ENCODE measurements at places on chromosomes 5 and 9.

GRCh38 chr5:93583768-93584595, 960 bp downstream of the NR2F1 start:
- DNase-seq, result no peak

GRCh38 chr9:128393970-128394369, 22.8 kb downstream of the URM1 start:
- no peak for DNase-seq

DNA sequence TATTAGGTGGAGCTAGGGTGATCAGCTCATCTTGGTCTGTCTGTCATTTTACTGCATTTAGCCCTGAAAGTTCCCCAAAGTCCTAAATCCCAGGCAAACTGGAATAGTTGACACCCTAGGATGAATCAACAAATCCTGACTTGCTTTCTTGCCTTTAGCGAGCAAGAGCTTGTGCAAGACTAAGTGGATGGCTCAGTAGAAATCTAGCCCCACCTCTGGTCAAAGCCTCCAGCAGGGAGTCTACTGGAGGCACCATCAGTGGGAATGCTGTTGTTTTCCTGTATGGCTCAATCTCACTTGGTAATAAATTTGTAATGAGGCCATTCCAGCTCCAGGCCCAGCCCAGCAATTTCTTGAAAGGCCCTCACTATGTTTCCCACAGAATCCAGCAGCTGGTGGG, 43.7 kb upstream of the TRPC7 start:
- DNase-seq, result no peak

- no peak for DNase-seq
Measured at GRCh38 chr9:104094534-104095015, 466 bp downstream of the SMC2 start.

- no peak for DNase-seq
Measured at GRCh38 chr9:98635374-98635773, 73.4 kb downstream of the GABBR2 start.

- peak; percentile 58 for DNase-seq
Measured at GRCh38 chr5:40043916-40044315, 619.1 kb upstream of the DAB2 start.

DNA sequence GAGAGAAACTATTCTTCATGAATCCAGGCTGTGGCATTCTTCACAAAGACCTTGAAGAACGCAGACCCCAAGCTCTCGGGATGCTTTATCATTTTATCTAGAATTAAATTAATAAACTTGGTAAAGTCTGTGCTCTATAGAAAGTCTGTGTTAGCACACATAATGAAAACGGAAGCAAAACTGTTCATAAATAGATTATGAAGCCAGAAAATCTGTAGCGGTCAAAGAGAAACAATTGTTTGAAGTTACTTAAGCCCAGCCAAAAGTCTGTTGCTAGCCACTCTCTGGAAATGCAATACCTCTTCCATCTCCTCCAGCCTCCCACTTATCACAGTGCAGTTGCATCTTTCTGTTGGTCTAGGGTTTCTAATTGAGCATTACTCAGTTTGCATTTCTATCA, 375.9 kb downstream of the KIF4B start:
- no peak for DNase-seq

GRCh38 chr5:108216890-108217289, 165.0 kb downstream of the FBXL17 start:
- DNase-seq, result no peak

- peak; percentile 9 for DNase-seq
Measured at GRCh38 chr5:106094204-106094607, 1576.5 kb downstream of the EFNA5 start.

- DNase-seq, result no peak
Measured at GRCh38 chr5:40376566-40376965, 303.1 kb upstream of the PTGER4 start.

GRCh38 chr5:33299621-33300208, 141.1 kb upstream of the TARS1 start:
- peak; percentile 15 for DNase-seq

DNA sequence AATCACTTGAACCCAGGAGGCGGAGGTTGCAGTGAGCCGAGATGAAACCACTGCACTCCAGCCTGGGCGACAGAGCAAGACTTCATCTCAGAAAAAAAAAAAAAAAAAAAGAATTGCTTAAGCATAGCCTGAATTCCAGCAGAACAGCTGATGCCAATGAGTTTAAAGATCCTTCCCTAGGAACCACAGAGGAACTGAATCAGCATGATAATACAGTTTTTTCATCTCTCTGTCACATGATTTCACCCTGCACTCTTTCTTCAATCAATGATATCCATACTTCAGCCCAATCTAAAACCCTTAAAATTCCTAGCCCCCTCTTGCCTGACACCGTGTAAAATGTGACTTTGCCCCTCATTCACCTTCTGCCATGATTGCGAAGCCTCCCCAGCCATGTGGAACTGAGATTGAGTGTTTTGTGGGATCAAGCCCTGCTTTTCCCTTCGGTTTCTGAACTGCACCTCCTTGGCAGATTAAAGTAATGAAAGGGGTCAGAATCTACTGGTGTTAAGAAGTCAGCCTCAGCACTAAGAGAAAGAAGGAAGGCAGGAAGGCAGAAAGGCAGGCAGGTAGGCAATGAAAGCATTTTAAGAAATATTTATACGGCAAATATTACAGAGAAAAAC, 20.9 kb upstream of the DMXL1 start:
- no peak for DNase-seq

GRCh38 chr5:72921886-72922285, 34.0 kb upstream of the FCHO2 start:
- no peak for DNase-seq

GRCh38 chr5:140182803-140183367, 7.9 kb downstream of the CYSTM1 start:
- peak; percentile 54 for DNase-seq

GRCh38 chr5:81794226-81794625, 43.3 kb upstream of the SSBP2 start:
- DNase-seq, result no peak

DNA sequence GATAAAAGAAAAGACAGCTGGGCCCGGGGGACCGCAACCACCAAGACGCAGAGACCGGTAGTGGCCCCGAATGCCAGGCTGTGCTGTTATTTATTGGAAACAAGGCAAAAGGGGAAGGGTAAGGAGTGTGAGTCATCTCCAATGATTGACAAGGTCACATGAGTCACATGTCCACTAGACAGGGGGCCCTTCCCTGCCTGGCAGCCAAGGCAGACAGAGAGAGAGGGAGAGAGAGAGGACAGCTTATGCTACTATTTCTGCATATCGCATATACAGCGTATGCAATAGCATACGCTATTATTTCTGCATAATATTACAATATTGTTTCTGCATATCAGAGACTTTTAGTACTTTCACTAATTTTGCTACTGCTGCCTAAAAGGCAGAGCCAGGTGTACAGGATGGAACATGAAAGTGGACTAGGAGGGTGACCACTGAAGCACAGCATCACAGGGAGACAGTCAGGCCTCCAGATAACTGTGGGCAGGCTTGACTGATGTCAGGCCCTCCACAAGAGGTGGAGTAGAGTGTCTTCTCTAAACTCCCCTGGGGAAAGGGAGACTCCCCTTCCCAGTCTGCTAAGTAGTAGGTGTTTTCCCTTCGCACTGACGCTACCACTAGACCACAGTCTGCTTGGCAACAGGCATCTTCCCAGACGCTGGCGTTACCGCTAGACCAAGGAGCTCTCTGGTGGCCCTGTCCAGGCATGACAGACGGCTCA, 50.3 kb downstream of the RFX3 start:
- DNase-seq, result no peak

- DNase-seq, result no peak
Measured at GRCh38 chr5:65893749-65894430, 32.5 kb upstream of the ERBIN start.

DNA sequence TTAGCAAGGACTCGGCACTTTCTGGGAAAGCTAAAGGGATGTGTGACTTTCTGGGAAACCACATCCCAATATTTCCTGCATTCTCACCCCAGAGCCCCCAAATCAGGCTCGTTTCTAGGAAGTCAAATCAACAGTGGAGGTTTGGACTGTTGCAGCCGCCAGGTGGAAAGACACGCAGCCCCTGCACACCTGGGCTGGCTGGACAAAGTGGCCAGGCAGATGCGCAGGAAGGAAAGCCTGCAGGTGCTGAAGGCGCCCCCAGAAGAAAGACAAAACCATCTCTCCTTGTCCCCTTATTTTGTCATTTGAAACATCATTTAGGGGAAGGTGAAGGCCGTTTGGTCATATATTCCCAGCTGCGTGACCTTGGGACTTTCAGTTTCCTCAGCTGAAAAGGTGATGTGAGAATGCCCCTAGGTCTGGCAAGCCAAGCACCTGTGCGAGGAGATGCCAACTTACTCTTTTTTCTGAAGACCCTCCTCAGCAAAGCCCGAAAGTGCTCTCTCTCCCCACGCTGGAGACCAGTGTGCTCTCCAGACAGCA, 97.9 kb upstream of the CPEB4 start:
- peak; percentile 53 for DNase-seq

All from transverse colon (tissue), 4 donors.